ENCODE measurements at places on chromosomes 5 and 9. TPM values are rescaled to one million over a fixed set of nuclear protein-coding genes. Genes with fewer than 3 reads are reported as not detected.

- H3K4me3 ChIP-seq: no peak overlapping the region
- peak; percentile 34 for DNase-seq
- H3K27ac ChIP-seq: peak overlapping the region; percentile 65
- no peaks in the 10 kb centered on the region for H3K27me3 ChIP-seq
- H3K4me1 ChIP-seq: peaks cover 46% of the 10 kb centered on the region
These were observed 18.9 kb downstream of the BNIP1 start for GRCh38 chr5:173163219-173163618.

GRCh38 chr5:166562246-166562645 is 1729.2 kb upstream of the WWC1 start:
- H3K27me3 ChIP-seq: no peaks in the 10 kb centered on the region
- H3K36me3 ChIP-seq: no peaks in the 10 kb centered on the region
- no peak for DNase-seq
- H3K4me1 ChIP-seq: no peaks in the 10 kb centered on the region

DNA sequence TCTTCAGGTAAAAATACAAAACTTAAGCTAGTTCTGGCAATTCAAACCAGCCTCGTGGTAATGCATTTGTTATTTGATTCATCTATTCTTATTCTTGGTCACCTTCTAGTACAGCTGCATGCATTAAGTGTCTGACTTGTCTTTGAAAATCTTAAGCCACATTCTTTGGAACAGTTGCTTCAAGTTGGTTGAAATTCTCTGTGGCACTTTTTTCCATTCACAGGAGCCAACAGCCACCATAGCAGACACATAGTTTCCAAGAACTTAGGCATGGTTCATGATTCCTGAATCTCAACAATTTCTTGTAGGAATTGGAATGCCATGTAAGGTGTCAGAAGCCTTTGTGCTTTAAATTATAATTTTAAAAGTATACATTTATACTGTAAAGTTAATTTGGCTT is 47.4 kb upstream of the MEF2C start:
- no peak overlapping the region for H3K27ac ChIP-seq
- no peaks in the 10 kb centered on the region for H3K27me3 ChIP-seq
- H3K4me1 ChIP-seq: no peaks in the 10 kb centered on the region
- no peak for DNase-seq
- H3K36me3 ChIP-seq: no peaks in the 10 kb centered on the region

GRCh38 chr5:143194206-143194605 is 209.3 kb downstream of the NR3C1 start:
- no peaks in the 10 kb centered on the region for H3K27me3 ChIP-seq
- no peak for DNase-seq
- no peak overlapping the region for H3K4me3 ChIP-seq
- H3K4me1 ChIP-seq: peaks cover 25% of the 10 kb centered on the region
- no peaks in the 10 kb centered on the region for H3K36me3 ChIP-seq

GRCh38 chr5:53262348-53262970 is 152.9 kb upstream of the MOCS2 start:
- DNase-seq: no peak
- no peak overlapping the region for H3K4me3 ChIP-seq
- H3K36me3 ChIP-seq: no peaks in the 10 kb centered on the region
- no peaks in the 10 kb centered on the region for H3K27me3 ChIP-seq
- H3K4me1 ChIP-seq: no peaks in the 10 kb centered on the region

Gene QRFP
- not detected for total RNA-seq

Gene GALNT10
- total RNA-seq: 12.8 TPM

All from heart right ventricle (tissue), 16 donors.